Hair follicle dermal papilla cell (primary cell): ENCODE measurements at places on chromosomes 11 and 22. TPM values are rescaled to one million over a fixed set of nuclear protein-coding genes. Genes with fewer than 3 reads are reported as not detected.

Gene OR4S2
- total RNA-seq, result not detected in 2 replicates

Gene ENTHD1
- total RNA-seq, result not detected in 2 replicates

Gene RASGRP2
- total RNA-seq, result 1.3 and 1.7 TPM in 2 replicates

Gene TPBGL
- not detected in 2 replicates for total RNA-seq
